Suppressor macrophage treated with lipopolysaccharide for 4 hours (primary cell): ENCODE measurements at places on chromosomes 3 and 15.

DNA sequence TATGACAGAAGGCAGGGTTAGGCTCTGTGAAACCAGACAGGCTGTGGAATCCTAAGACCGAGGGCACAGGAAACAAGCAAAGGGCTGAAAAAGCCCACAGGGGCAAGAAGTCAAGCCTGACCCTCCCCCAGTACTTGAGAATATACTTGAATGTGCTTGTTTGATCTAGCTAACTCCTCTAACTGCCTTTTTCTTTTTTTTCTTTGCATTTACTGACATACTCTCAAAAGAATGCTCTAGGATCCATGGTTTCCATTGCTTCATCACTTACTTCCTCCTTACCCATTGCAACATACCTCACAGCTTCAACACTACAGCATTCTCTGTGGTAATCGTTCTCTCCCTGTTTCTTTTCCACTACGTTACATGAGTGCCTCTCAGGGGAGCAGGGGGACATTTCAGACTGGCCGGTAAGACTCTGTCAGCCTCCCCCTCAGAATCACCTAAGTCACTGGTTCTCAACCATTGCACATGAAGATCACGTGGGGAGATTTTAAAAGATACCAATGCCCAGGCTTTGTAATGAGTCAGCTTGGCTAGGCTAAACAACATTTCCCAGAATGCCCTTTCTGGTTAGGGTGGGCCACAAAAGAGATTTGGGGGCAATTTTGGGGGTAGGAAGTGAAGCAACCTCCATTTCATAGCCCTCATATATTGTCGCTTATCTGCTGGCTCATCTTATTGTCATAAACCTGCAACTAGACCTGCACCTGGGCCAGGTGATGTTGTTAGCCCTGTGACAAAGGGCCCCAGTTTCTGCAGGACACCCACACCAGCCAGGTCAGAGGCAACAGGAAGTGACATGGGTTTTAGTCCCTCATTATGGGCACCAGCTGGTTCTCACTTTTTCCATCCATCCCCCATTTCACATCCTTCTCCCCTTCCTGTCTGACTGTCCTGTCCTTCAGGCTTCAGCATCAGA, 24.6 kb upstream of the RSL24D1 start:
- peak; percentile 88 for DNase-seq

- no peak for DNase-seq
Measured at GRCh38 chr3:179229177-179229576, 21.7 kb downstream of the KCNMB3 start.

DNA sequence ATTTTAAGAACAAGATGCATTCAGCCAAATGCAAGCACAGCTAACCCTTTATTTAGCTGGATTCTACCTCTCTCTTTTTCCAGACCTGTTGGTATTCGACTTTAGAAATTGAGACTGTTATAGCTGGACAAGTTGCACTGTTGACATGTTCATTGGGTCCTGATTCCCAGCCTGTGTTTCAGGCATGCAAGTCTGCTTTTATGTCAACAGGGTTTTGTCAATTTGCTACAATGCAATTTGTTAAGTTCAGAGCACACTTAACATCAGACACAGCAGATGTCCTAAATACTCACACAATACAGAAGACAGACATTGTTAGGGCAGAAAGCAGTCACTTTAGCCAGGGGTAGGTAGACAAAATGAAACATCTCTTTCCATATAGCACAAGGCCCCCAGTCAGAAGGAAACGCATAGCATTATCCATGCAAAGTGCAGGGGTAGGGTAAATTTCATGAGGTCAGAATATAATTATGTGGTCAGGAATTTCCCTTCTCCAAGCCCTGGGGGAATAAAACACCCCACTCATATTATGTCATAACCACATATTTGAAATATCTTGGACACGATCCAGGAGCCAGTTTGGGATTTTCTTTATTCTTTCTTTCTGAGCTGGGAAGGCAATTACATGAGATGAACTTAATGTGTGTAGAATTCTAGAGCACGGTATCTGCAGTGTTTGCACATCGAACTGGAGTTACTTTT, 504.1 kb downstream of the NTRK3 start:
- DNase-seq = peak; percentile 86

DNA sequence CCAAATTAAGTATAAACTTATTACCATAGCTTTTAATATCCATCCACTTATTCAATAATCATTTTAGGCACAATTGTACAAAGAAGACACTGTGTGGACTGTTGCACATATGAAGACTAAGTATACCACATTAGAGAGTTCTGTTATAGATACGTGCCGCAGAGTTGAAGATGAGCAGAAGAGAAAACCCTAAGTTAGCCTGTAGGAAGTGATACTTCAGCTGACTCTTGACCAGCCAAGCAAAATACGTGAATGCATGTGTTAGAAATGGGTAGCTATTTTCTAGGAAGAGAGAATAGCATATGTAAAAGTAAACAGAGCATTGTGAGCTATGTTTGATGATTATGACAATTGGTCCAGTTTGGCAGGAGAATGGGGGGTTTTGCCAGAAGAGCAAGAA, 272.0 kb upstream of the ATP11B start:
- no peak for DNase-seq

GRCh38 chr3:56954125-56954524, 106.3 kb upstream of the SPATA12 start:
- DNase-seq = no peak

GRCh38 chr15:63405683-63406390, 24.2 kb upstream of the CA12 start:
- DNase-seq = no peak

DNA sequence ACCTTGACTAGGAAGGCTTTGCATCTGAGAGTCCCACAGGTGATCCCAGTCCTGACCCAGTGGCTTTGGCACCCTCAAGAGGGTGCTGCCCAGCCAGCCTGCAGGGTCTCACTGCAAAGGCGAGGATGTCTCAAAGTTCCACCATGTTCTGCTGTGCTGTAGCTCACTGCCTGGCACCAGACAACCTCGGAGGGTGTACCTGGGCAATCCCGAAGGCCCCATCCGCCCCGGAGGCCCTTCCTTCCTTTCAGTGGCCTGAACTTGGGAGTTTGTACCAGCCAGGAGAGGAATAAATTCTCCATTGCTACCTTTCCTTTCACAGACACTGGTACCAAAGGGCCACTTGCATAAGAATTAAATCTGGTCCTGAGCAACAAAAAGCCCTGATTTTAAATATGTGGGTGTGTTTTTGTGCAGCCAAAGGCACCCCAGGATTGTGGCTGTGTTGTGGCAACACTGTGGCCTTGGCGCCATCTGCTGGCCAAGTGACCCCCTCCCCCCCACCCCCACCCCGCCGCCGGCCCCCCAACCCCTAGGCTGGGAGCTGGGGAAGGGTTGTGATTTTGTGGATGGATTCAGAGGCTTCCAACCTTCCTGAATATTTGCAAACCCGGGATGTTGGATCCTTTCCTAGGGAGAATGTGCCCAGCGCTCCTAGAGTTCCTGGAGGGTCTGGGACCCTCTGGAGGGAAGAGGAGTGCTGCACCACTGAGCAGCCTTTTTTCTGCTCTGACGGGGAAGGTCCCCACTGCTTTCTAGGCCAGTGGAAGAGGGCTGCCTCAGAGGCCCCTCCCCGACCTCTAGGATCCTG, 9.7 kb upstream of the PTPN23 start:
- DNase-seq = no peak

- no peak for DNase-seq
Measured at GRCh38 chr15:43913941-43914340, 87.1 kb downstream of the WDR76 start.

DNA sequence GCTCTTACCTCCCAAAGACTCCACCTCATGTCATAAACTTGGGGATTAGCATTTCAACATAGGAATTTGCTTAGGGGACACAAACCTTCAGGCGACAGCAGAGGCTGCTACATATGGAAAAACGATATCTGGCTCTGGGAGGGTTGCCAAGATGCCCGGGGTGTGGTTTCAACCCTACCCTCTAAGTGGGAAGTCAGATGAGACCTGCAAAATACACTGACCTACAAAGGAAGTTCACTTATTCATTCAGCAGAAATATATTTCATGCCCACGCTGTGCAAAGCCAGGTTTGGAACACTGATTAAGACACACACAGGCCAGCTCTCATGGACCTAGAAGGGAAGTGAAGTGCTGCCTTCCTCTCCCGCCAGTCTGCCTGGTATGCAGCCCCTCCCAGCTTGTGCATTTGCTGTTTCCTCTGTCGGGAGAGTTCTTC, 239.3 kb downstream of the FEZF2 start:
- DNase-seq = no peak

GRCh38 chr15:74265046-74265639, 29.0 kb downstream of the CCDC33 start:
- DNase-seq = peak; percentile 8

DNA sequence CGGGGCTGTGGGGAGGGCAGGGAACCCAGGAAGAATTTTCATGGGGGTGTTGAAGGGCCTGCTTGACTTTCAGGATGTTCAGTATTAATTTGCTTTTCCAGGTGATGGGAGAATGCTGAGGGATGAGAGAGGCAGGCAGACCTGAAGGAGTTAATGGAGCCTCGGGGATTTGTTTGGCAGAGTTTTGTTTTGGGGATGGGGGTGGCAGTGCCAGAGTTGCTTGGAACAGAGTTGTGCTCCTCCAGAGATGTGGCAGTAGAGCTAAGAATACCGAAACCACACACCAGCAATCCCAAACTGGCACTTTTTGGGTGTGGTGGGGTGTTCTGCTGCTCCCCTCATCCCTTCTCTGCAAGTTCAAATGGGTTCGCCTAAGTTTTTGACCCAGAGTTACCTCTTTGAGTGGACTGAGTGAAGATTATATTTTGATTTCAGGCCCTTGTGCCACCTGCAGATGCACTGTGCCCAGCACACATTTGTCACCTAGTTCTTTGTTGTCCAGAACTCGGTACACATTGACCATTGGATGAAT, 1.6 kb downstream of the BOC start:
- DNase-seq = no peak

GRCh38 chr3:58432905-58433304, 727 bp downstream of the PDHB start:
- DNase-seq = no peak

- DNase-seq = peak; percentile 95
Measured at GRCh38 chr15:63896336-63897115, 62.8 kb upstream of the HERC1 start.

- DNase-seq = peak; percentile 77
Measured at GRCh38 chr3:151265866-151266265, 12.5 kb downstream of the P2RY14 start.

DNA sequence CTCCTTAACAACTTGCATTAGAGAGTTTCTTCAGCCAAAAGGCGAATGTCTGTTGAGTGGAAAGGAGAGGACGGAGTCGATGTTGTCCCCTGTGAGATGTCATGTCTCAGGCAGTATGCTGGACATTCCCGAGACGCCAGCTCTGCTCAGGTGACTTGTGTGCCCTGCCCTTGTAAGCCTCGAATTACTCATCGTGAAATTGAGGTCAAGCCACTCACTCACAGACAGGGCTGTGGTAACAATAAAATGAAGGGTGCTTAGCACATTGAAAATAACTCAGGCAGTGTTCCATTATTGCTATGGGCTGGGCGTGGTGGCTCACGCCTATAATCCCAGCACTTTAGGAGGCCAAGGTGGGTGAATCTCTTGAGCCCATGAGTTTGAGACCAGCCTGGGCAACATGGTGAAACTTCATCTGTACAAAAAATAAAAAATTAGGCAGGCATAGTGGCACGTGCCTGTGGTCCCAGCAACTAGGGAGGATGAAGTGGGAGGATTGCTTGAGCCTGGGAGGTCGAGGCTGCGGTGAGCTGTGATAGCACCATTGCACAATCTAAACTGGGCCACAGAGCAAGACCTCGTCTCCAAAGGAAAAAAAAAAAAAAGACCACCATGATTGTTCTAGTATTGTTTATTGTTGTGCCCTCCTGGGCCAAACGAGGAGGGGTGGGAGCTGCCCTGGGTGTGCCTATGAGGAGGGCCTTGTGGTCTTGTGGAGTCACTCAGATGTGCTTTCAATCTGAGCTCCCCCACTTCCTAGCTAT, 214.4 kb downstream of the THSD4 start:
- DNase-seq = no peak

DNA sequence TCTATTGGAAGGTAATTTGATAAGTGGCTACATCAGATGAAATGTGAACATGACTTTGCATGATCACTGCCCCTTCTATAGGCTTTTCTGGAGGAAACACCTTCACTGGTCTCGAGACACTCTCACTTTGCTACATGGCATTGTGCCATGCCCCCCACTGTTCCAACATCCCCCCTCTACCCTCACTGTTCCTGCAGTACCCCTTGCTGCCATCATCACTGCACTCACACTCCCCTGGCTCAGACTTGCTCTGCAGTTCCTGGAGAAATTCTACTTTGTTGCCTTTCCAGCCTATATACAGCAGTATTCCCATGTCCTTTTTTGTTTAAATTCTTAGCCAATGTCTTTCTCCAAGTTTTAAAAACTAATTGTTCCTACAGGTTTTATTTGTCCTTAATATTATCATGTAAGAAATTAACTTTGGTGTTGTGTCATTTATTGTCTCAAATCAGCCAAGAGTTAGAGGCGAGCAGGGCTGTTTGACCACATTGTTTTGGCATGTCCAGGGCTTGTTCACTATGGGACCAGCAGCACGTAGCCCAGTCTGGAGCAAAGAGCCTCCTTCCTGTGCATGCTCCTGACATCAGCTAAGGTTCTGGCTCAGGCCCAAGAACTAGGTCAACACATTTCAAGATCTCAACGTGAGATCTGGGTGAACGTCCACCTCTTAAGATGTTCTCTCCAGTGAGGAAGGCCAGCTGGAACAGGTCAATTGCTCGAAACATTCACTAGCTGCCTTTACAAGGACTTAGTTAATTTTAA, 246.4 kb downstream of the SLC9A9 start:
- DNase-seq = no peak

DNA sequence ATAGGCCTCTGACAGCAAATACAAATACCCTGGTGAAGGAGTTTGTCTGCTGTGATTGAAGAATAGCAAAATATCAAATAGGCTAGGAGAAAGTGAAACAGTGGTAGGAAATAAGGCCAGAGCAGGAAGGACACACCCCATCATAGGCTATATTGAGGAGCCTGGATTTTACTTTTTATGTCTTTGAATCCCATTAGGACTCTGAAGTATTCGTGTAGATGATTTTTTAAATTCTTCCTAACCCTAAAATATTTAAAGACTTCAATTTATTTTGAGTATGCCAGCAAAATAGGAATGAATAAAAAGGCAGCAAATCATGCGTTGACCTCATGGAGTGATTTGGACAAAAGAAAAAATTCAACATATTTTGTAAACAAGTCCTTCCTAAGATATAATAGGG, 562.8 kb downstream of the NAALADL2 start:
- DNase-seq = no peak

GRCh38 chr3:153679714-153680113, 441.5 kb upstream of the ARHGEF26 start:
- DNase-seq = peak; percentile 52

GRCh38 chr15:93497291-93497690, 408.3 kb upstream of the RGMA start:
- no peak for DNase-seq

DNA sequence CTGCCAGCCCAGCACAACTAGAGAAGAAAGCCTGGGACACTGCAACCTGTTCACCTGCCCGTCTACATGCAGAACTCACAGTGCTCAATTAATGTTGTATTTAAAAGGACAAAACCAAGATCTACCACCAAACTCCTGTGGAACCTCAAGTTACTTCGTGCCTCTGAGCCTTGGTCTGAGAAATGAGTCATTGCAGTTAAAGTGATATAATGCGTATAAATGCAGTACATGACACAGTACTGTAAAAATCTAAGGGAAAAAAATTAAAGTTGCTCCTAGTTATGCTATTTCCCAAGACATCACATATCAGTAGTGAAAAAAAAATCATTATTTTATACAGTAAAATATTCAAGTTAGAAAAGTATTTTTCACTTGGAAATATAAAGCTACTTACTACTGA, 138.9 kb downstream of the ZIC4 start:
- DNase-seq = no peak
